Hippocampal formation (tissue), 2 donors: ENCODE measurements at places on chromosomes 5 and 9.
A peak's percentile ranks its signal among the peaks of the same experiment; 100 is the strongest.

DNA sequence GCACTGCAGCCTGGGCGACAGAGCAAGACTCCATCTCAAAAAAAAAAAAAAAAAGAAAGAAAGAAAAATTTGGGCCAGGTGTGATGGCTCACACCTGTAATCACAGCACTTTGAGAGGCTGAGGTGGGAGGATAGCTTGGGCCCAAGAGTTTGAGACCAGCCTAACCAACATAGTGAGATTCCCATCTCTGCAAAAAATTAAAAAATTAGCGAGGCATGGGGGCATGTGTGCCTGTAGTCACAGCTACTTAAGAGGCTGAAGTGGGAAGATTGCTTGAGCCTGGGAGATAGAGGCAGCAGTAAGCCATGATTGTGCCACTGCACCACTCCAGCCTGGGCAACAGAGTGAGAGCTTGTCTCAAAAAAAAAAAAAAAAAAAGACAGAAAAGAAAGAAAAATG lies 2.9 kb upstream of the SIT1 start:
- no peak for DNase-seq

DNA sequence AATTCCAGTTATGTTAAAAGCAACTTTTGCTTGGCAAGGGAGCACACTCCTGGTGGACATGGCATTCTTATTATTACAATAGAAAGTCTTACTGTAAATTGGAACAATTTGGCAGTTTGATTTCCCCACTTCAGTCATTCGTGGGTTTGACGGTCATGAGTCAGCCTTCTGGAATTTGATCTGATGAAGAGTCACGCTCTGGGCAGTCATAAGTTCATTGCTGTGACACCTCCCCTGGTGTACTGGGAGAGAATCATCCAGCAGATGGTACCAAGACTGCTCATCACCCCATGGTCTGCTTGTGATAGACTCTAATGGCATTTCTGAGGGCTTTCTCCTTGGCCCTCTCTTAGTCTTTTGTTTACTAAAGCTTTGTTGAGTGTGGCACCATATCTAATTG lies 53.8 kb downstream of the GLRA1 start:
- DNase-seq = no peak

DNA sequence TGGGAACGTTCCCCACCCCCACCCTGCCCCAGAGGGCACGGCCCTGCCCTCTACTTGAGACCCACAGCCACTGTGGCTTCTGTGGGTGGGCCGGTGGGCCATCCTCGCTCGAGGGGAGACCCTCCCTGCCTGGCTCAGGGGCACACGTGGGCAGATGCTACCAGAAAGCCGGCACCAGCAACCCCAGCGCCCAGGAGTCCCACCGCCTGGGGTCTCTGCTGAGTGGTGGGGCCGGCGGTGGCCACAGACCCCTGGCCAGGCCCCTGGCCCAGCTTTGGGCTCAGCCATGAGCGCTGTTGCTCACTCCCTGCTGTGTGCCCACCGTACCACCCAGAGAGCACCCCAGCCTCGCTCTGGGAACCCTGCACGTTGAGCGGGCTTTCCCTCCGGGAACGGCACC lies 16.5 kb upstream of the NRARP start:
- DNase-seq = no peak

- peak; percentile 4 for DNase-seq
Observed at GRCh38 chr9:27125030-27125429, 16.0 kb downstream of the TEK start.

- no peak for DNase-seq
Observed at GRCh38 chr5:59361454-59361853, 532.1 kb downstream of the PDE4D start.

GRCh38 chr9:131585375-131585774 lies 40.1 kb downstream of the PRRT1B start:
- no peak for DNase-seq
